ENCODE measurements at places on chromosomes 2 and 18.

DNA sequence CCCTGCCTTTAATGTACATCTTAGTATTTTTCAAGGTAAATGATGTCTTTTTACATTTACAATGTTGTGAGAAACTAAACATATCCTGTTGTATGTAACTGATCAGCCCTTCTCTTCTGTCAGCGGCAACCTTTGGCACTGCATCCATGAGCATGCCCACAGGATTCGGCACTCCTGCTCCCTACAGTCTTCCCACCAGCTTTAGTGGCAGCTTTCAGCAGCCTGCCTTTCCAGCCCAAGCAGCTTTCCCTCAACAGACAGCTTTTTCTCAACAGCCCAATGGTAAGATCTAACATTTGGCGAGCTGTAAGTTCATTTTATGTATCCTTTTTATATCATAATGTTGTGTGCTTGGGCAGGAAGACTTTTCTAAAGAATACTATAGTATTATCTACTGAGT is 46.9 kb upstream of the SCYGR2 start:
- no peak for DNase-seq

DNA sequence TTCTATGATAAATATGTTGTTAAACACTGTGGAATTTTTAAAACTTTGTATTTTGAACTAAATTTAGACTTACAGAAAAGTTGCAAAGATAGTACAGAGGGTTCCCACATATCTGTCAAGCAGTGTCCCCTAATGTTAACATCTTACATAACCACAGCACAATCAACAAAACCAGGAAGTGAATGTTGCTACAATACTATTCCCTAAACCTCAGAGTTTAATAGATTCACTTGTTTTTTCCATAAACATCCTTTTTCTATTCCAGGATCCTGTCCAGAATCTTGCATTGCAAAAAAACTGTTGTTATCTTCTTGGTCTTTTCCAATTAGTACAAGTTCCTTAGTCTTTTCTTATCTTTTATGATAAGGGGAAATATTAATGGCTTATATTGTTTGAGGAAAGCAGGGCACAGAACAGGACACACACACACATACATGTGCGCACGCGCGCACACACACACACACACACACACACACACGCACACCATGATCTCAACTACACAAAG is 251.1 kb upstream of the TRIB2 start:
- DNase-seq, result no peak

GRCh38 chr2:230866756-230867523 is 2.2 kb downstream of the ITM2C start:
- DNase-seq, result no peak

- DNase-seq, result no peak
Measured at GRCh38 chr18:9571546-9571945, 42.8 kb downstream of the PPP4R1 start.

GRCh38 chr18:45619826-45620201 is 4.5 kb downstream of the SLC14A2 start:
- DNase-seq, result no peak

All from keratinocyte (primary cell).